ENCODE measurements at places on chromosomes 7 and 10. TPM values are rescaled to one million over a fixed set of nuclear protein-coding genes. Genes with fewer than 3 reads are reported as not detected.

Gene UNCX
- total RNA-seq, result not detected

- H3K27me3 ChIP-seq, result no peaks in the 10 kb centered on the region
- DNase-seq, result no peak
- H3K4me1 ChIP-seq, result no peaks in the 10 kb centered on the region
- no peak overlapping the region for H3K4me3 ChIP-seq
- H3K36me3 ChIP-seq, result peaks cover 5% of the 10 kb centered on the region
These were observed 9.3 kb downstream of the MKLN1 start for GRCh38 chr7:131336956-131337355.

- H3K27ac ChIP-seq, result no peak overlapping the region
- peaks cover 11% of the 10 kb centered on the region for H3K4me1 ChIP-seq
- H3K4me3 ChIP-seq, result peak overlapping the region; percentile 53
- H3K27me3 ChIP-seq, result no peaks in the 10 kb centered on the region
- DNase-seq, result no peak
- no peaks in the 10 kb centered on the region for H3K36me3 ChIP-seq
These were observed 621 bp upstream of the MORN4 start for GRCh38 chr10:97633921-97634320.

DNA sequence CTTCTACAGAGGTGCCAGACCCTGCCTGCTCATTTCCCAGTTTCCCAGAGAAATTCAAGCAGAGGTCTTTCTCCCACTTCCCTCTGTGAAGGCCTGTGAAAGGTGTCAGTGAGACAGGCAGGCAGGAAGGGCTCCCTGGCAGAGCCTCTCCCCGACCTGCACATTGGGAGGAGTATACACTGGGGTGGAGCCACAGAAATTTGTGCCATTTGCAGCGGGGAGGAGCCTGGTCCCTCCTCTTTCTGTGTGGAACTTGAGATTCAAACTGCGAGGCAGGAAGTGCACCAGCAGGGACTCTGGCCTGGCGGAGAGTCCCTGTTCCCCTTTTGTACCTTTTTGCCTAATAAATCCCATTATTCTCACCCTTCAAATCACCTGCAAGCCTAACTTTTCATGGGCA lies 54.6 kb upstream of the OPN4 start:
- no peaks in the 10 kb centered on the region for H3K4me1 ChIP-seq
- H3K27me3 ChIP-seq, result peaks cover 3% of the 10 kb centered on the region
- no peak overlapping the region for H3K4me3 ChIP-seq
- DNase-seq, result no peak
- H3K27ac ChIP-seq, result no peak overlapping the region

GRCh38 chr7:66500087-66500486 lies 128.6 kb upstream of the KCTD7 start:
- H3K27ac ChIP-seq, result no peak overlapping the region
- peaks cover under 1% of the 10 kb centered on the region for H3K27me3 ChIP-seq
- no peaks in the 10 kb centered on the region for H3K4me1 ChIP-seq
- no peaks in the 10 kb centered on the region for H3K36me3 ChIP-seq
- DNase-seq, result no peak

Gene PTPRN2
- total RNA-seq, result 1.5 TPM

DNA sequence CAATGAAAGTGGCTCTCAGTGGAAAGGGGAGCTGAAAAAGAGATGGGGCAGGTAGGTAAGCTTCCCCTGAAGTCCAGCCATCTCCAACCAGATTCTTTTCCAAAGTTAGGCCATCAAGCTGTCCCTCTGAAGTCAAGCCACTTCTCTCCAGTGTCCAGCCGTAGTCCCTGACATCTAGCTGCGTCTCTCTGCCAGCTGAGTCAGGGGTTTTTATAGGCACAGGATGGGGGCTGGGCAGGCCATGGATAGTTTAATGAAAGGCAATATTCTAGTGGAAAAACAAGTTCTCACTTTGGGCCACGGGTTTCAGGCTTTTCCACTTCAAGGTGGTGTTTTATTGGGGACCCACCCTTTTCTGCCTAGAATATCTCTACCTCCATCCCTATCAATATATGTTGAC lies 36.8 kb downstream of the AVL9 start:
- H3K4me3 ChIP-seq, result no peak overlapping the region
- H3K27ac ChIP-seq, result no peak overlapping the region
- no peaks in the 10 kb centered on the region for H3K27me3 ChIP-seq

- no peaks in the 10 kb centered on the region for H3K36me3 ChIP-seq
- H3K4me1 ChIP-seq, result no peaks in the 10 kb centered on the region
These were observed 5.5 kb downstream of the GIMAP7 start for GRCh38 chr7:150520145-150520544.

DNA sequence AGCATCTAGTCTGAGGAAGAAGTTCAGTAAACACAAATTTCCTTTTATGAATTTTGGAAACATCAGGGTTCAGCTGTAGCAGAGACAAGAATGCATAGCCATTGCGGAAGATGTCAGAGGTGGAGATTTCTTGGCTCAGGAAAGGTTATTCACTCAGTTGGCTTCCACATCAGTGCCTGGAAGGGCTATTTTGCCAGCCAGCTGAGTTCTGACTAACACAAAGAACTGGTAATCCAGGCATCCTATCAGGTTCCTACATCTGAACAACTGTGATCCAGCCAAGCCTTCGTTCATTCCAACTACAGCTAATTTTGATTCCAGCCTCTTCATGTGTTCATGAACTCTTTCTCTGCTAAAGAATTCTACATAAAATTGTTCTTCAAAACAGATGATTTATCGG lies 965.6 kb downstream of the XPNPEP1 start:
- no peak for DNase-seq
- H3K4me1 ChIP-seq, result no peaks in the 10 kb centered on the region
- H3K27me3 ChIP-seq, result no peaks in the 10 kb centered on the region
- no peaks in the 10 kb centered on the region for H3K36me3 ChIP-seq

Gene ANKRD22
- total RNA-seq, result not detected

DNA sequence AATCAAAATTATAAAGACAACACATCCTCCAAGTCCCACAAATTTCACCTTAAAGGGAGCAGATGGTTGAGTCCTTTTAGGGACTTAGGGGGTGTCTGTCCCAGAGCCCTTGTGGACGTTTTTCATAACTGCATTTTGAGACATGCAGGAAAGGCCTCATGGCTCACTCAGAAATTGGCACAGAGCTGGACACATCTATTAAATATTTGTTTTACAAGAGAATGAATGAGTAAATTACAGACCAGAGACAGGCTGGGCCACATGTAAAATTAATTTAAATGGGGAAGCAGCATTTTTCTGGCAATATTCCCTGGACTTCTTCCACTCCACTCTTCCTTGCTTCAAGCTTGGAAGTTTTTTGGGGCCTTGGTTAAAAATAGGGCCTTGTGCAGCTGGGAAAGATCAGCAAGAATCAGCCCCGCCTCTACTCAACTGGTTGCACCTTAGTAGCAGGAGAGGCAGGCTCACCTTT lies 20.0 kb downstream of the LAMB1 start:
- no peak for DNase-seq
- no peak overlapping the region for H3K27ac ChIP-seq
- no peaks in the 10 kb centered on the region for H3K4me1 ChIP-seq

Gene FKBP6
- not detected for total RNA-seq

DNA sequence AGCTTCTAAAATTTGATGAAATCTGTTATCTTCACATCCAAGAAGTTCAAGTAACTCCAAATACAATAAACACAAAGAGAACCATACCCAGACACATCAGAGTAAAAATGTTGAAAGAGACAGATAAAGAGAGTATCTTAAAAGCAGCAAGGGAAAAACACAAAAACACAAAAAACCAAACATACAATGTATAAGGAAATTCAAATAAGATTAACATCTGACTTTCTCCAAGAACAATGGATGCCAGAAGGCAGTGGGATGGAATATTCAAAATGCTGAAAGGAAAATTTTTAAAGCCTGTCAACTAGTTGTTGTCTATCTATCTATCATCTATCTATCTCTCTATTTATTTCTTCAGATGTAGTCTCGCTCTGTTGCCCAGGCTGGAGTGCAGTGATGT lies 72.4 kb upstream of the MKLN1 start:
- no peak overlapping the region for H3K4me3 ChIP-seq
- DNase-seq, result no peak
- H3K27ac ChIP-seq, result no peak overlapping the region
- H3K27me3 ChIP-seq, result no peaks in the 10 kb centered on the region
- H3K36me3 ChIP-seq, result no peaks in the 10 kb centered on the region
- no peaks in the 10 kb centered on the region for H3K4me1 ChIP-seq

Gene FAM24B
- 11.7 TPM for total RNA-seq

DNA sequence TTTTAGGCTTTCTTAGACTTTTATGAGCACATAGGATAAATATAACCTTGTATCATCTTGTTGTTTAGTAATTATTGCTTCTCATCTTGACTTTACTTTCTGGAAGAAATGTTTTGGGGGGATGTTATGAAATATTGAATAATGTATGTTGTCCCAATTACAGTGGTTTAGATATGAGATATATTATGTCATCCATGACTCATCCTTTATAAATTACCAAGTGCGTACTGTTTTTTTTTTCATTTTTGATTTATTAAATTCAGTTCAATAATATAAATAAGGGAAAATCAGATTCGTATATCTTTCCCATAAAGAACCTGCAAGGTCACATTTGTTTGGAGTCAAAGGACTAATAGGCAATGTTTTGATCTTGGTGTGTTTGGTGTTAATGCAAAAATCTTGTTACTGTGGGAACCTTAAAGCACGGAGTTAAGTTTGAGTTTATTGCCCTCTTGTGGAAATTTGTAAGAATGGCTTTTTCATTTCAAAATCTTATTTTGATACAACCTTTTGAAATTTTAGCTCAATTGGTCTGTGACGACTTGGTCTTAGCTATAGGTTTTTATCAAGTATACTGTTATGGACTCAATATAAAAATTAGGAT lies 108.6 kb downstream of the SRI start:
- H3K4me3 ChIP-seq, result no peak overlapping the region
- no peaks in the 10 kb centered on the region for H3K27me3 ChIP-seq
- no peaks in the 10 kb centered on the region for H3K4me1 ChIP-seq
- peak; percentile 24 for DNase-seq
- H3K27ac ChIP-seq, result no peak overlapping the region

Gene PTF1A
- not detected for total RNA-seq

GRCh38 chr10:121597504-121598262 lies 561 bp downstream of the FGFR2 start:
- peaks cover 6% of the 10 kb centered on the region for H3K4me1 ChIP-seq
- no peaks in the 10 kb centered on the region for H3K36me3 ChIP-seq
- no peak overlapping the region for H3K4me3 ChIP-seq
- H3K27me3 ChIP-seq, result peaks cover 12% of the 10 kb centered on the region
- H3K27ac ChIP-seq, result no peak overlapping the region
- no peak for DNase-seq

DNA sequence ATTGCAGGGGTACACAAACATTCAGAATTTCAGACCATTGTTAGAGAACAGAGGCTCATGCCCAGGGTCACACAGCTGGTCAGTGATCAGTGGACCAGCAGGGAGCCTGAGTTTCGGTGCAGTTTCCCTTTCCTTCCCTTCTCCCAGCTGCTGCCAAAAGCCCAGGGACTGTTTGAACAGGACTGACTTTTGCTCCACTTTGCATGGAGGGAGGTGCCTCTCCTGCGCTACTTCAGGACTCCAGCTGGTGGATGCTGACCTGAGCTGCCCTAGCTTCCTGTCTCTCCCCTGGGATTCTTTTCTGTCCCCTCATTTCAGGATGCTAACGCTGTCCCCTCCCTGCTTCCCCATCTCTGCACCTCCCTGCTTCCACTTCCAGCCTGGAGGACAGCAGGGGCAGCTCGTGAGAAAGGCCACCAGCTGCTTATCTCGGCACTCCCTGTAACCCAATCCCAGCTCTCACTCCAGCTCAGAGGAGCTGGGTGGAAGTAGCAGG lies 14.5 kb downstream of the SH2D4B start:
- no peak for DNase-seq
- H3K27me3 ChIP-seq, result peaks cover 7% of the 10 kb centered on the region
- no peak overlapping the region for H3K27ac ChIP-seq

- no peak overlapping the region for H3K27ac ChIP-seq
- DNase-seq, result no peak
- H3K4me1 ChIP-seq, result no peaks in the 10 kb centered on the region
- no peaks in the 10 kb centered on the region for H3K36me3 ChIP-seq
- H3K27me3 ChIP-seq, result no peaks in the 10 kb centered on the region
- H3K4me3 ChIP-seq, result no peak overlapping the region
These were observed 333.6 kb upstream of the MAGI2 start for GRCh38 chr7:79787096-79787495.

DNA sequence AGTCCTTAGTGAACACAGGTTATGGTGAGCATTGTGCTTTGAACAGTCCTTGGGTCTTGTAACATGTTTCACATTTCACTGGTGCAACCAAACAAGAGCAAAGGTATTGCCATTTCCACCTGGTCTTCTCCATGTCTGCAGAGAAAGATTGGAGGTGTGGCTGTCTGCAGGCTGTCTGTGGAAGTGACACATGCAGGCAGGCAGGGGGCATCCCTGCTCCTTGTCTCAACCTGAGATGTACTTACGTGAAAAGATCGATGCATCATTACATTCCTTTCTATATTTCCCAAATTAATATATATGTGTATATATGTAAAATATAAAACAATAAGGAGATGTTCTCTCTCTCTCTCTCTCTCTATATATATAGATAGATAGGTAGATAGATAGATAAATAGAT lies 54.3 kb downstream of the LRRC18 start:
- no peak overlapping the region for H3K4me3 ChIP-seq
- H3K4me1 ChIP-seq, result no peaks in the 10 kb centered on the region
- no peaks in the 10 kb centered on the region for H3K27me3 ChIP-seq
- no peak overlapping the region for H3K27ac ChIP-seq
- DNase-seq, result no peak

- no peaks in the 10 kb centered on the region for H3K4me1 ChIP-seq
- DNase-seq, result no peak
- H3K36me3 ChIP-seq, result peaks cover 3% of the 10 kb centered on the region
- no peak overlapping the region for H3K27ac ChIP-seq
- H3K27me3 ChIP-seq, result no peaks in the 10 kb centered on the region
- H3K4me3 ChIP-seq, result no peak overlapping the region
These were observed 139.7 kb downstream of the ELFN1 start for GRCh38 chr7:1809601-1810258.

DNA sequence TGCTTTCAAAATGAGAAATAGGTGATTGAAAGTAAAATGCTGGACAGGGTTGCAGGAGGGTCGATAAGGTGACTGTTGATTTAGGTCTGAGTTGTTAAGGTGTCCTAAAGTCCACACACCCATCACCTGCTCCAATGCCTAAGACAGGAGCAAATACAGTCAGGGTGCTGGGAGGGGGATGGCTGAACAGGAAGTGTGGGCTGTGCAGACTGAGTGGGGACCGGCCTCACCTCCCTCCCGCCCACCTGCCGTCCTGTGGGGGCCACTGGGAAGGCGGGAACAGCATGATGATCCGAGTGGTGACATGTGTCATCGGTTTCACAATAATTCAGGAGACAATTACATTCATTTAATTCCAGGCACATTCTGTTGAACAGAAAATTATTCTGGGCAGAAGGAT lies 260.8 kb downstream of the DNAJB6 start:
- no peaks in the 10 kb centered on the region for H3K36me3 ChIP-seq
- no peak overlapping the region for H3K27ac ChIP-seq
- H3K4me3 ChIP-seq, result no peak overlapping the region
- H3K27me3 ChIP-seq, result no peaks in the 10 kb centered on the region
- DNase-seq, result no peak
- H3K4me1 ChIP-seq, result no peaks in the 10 kb centered on the region

Gene LIPF
- not detected for total RNA-seq

- no peak for DNase-seq
- H3K27ac ChIP-seq, result no peak overlapping the region
These were observed 5.5 kb upstream of the SNX10 start for GRCh38 chr7:26286157-26286556.

Gene SPDYE5
- not detected for total RNA-seq

Data from B cell (primary cell).